ENCODE measurements at places on chromosomes 13 and 19.

DNA sequence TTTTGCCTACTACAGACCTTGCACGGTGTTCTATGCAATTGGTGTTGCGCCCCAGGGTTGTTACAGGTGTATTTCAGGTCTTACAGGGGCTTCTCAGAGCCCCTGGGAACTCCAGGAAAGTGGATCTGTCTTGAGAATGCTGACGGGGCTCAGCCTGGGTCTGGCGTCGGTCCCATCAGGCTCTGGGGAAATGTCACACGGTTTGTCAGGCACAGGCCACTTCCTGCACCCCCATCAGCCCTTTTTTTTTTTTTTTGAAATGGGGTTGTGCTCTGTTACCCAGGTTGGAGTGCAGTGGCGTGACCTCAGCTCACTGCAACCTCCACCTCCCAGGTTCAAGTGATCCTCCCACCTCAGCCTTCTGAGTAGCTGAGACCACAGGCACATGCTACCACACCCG is 13.2 kb downstream of the CLEC4G start:
- DNase-seq, result no peak

DNA sequence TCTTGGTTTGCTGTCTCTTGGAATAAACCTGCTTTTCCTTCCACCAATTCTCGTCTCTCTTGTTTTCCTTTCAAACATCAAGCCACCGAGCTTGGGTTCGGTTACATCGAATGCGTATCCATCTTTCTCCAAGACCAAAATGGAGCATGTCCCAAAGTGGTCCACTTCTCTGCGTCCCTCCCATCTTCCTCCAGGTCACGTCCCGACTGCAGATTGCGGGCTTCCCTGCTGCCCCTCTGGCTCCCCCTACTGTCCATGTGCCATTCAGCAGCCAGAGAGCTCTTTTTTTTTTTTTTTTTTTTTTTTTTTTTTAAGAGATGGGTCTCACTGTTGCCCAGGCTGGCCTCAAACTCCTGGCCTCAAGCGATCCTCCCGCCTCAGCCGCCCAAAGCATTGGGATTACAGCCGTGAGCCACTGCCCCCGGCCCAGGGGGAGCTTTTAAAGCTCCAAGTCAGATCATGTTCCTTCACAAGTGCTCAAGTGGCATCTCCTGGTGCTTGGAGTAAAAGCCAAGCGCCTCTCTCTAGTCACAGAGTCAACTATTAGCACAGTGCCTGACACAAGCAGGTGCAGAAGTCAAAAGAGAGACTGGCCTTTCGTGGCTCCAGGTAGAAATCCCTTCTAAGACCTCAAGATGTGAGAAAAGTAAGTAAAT is 10.0 kb downstream of the COL5A3 start:
- DNase-seq, result no peak

- no peak for DNase-seq
Observed at GRCh38 chr13:112250788-112251445, 125.2 kb upstream of the SPACA7 start.

- no peak for DNase-seq
Observed at GRCh38 chr19:1270213-1270853, 1.2 kb downstream of the CIRBP start.

- no peak for DNase-seq
Observed at GRCh38 chr13:105463011-105463501, 1072.4 kb downstream of the EFNB2 start.

DNA sequence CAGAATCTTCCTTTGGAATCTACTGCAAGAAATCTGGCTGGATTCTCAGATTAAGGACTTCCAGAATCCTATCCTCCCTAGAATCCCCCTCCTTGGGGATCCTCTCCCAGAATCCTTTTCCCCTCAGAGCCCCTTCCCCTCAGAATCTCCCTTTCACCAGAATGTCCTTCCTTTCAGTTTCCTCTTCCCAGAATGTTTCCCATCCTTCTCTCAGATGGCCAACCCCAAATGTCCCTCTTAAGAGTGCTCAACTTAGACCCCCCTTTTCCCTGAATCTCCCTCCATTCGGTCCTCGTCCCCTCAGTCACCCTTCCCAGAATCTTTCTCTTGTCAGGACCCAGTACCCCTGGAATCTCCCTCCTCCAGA is 584 bp upstream of the RPS16 start:
- no peak for DNase-seq

DNA sequence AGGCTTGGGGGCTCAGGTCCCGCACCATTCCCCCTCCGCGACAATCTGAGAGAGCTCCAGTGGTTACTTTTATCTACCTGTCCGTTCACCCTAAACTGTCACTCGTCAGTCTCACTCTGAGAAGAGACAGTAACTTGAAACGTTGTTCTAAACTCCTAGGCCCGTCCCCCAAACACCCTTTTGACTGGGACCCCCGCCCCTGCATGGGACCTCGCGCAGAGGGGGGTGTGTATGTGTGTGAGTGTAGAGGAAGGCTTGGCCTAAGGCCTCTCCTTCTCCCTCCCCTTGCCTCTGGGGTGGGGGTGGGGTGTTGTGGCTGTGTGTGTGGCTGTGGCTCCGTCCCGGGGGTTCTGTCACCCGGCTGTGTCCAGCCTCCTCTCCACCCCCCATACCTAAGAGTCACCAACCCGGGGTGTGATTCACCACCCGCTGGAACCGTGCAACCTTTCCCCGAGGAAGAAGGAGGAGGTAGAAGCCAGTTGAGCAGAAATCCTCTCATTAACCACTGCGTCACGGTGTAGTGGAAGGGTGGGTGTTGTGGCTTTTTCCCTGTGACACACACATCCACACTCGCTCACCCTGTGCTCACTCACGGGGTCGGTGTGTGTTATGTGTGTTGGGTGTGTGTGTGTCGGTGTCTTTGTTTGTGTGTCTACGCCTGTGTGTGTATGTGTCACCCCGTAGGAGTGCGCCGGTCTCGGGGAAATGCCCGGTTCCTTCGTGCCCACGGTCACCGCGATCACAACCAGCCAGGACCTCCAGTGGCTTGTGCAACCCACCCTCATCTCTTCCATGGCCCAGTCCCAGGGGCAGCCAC is 2.4 kb downstream of the FOSB start:
- no peak for DNase-seq

DNA sequence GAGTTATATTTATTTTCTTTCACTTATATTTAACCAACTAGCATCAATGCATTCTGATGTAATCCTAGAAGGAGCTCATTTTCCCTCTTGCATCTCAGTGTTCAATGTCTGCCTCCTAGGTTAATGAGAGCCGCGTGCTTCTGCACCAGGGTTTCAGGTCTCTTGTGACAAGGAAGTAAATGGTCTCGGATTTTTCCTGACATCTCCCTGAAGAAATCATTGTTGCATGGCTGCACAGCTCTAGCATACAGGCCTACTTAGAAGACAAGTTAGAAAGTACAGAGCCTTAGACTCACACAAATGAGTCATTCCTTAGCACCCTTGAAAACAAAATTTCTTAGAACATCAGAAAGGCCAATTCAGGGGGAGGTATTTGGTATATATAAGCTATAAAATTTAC is 57.2 kb upstream of the KLF12 start:
- no peak for DNase-seq

Measured in DMS 273 treated with DMSO at 0.1 percent for 48 hours (cell line).